ENCODE measurements at places on chromosomes 7 and 10.

GRCh38 chr7:155962191-155962967 lies 150.1 kb upstream of the SHH start:
- DNase-seq: peak; percentile 36

DNA sequence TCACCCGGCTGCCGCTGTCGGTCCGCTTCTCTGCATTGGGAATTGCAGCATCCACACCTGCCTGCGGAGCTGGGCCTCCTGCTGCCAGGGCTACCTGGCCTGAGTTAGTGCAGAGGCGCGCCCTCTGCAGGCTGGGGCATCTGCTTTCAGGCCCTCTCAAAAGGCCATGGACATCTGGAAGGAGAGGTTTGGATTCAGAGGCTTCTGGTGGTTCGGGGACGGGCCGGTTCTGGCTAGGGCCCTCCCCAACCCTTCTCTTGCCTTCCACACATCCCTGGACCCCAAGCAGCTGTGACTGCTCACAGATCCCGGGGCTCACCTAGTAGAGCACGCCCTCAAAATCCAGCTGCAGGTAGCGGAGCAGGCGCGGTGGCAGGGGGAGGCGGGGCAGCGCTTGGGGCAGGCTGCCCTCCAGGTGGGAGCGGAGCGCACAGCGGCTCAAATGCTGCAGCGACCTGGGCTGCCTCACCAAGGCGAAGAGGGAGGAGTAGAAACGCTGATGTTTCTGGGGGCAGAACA lies 8.4 kb upstream of the GBX1 start:
- DNase-seq: no peak

DNA sequence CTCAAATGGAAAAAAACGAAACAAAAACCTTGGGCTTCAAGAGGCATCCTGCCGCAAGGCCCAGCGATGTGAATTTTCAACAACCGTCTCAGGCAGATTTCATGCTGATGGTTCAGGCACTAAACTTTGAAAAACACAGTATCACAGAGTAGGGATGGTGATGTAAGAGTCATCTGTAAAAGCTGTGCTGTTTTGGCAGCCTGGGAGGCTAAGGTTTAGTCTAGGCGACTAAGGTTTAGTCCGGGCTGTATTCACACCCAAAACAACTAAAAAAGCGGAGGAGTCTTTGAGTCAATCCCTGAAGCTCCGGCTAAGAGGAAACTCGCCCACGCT lies 420 bp upstream of the MINPP1 start:
- no peak for DNase-seq

DNA sequence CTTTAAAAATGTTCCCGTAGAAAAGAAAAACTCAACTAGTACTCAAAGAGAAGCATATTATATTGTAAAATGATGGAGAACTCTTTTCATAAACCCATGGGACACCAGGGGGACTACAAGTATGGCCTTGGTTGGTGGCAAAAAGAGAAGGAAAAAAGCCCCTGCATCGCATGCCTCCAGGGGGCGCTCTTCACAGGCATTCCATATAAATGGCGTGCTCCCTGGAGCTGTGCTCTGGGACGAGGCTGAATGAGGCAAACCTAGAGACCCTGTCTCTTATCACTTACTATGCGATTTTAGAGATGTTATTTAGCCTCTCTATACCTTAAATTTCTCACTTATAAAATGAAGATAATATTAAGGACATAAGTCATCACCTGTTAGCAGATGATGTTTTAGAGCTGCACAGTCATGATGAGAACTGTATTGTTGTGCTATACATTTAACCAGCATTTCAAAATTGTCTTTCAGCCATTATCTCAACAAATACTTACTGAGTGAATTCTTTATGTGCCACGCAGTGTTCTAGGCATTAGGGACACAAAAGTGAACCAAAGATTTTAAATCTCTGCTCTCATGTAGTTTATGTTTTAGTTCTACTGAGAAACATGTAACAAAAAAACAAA lies 105.8 kb downstream of the ARHGAP21 start:
- peak; percentile 21 for DNase-seq

- no peak for DNase-seq
These were observed 19.0 kb downstream of the TRIM56 start for GRCh38 chr7:101104193-101104713.

DNA sequence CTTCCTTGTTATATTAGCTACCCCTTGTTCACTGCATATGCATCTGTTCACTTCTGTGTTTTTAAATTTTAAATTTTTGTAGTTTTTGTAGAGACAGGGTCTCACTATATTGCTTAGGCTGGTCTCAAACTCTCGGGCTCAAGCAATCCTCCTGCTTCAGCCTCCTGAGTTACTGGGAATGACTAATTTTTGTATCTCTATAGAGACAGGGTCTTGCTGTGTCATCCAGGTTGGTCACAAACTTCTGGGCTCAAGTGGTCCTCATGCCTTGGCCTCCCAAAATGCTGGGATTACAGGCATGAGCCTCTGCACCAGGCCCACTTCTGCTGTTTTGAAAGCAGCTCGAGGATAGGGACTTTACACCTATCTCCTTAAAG lies 64.6 kb downstream of the PRTFDC1 start:
- DNase-seq: no peak

- no peak for DNase-seq
These were observed 59.1 kb downstream of the PDGFA start for GRCh38 chr7:460374-461116.

GRCh38 chr7:112092709-112093395 lies 113.3 kb downstream of the DOCK4 start:
- DNase-seq: no peak

DNA sequence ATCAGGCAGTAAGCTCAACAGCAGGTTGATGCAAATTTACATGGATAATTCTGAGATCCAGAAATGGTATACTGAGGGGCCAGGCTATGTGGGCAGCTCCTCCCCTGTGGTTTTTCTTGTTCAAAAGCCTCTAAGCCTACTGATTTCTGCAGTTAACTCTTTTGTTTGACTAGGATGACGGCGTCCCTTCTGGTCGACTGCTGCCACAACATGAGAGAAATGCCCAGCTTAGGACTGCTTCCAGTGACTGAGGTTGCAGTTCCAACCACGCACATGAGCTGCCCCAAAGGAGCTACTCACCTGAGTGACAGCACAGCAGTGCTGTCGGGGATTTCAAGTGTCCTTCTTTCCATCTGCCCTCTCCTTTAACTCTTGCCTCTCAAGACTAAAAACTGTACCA lies 973.0 kb upstream of the GHITM start:
- DNase-seq: no peak

DNA sequence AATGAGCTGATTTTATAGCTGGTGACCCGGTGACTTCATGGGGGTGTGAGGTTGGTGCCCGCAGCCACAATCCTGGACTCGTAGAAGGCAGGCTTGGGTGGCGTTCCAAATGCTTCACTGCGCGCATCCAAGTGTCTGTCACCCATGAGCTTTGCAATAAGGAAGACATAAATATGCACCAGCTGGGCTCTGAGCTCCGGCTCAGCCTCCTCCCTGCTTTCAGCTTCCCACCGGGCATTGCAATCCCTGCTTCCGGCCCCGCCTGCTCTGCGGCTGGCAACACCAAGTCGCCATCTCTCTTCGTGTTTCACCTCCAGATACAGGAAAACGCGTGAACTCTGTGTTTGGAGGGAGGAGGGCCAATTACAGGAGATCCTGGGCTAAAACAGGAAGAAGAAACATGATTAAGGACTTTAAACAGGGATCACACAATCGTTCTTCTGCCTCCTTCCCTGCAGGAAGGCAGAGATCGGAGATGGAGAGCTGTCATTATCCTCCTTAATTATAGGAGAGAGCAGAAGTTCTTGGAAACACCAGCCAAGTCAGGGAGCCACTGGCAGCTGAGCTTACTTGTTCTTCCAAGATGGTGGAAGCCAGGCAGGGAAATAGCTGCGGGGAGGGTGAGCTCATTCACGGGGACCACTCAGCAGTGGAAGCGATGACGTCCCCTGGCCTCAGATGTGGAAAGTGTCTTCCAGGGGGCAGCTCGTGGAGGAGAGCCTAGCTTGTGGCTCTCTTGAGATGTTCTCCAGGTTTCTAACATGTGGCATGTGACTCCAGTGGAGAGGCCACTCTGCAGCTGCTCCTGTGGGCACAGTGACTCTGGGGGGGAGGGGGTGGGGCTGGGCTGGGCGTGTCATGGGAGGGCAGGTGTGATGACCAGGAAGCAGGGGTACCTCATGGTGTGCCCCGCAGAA lies 134.9 kb downstream of the CAMK1D start:
- DNase-seq: no peak

DNA sequence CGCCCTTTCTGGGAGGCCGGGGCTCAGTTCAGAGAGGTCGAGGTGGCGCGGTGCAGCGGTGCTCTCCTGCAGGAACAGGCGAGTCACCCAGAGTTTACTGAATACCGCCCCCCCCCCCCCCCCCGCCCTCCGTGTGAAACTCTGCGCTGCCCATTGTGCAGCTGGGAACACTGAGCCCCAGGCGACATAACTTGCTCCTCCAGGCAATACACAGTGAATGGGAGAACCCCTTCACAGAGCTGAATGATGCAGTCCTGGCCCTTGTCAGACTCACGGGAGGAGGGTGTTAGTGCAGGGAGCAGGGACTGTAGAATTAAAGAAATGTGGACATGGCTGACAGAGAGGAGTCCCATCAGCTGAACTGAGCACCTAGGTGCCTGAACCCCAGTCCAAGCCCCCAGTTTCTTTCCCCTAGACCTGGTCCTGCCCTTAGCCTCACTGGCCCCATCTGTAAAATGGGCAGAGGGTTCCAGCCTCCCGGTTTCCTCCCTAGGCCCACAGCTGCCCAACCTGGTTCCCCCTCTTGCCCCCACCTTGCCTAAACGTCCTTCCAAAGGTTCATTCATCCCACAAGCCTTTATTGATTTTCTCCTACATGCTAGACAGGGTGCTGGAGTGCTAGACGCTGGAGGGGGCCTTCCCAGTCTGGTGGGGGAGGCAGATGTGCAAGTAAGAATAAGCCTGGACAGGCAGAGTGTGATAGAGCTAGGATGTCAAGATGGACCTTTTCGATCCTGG lies 869 bp upstream of the LOXL4 start:
- DNase-seq: no peak
